ENCODE measurements at places on chromosomes 6 and 20.

- no peak for DNase-seq
Observed at GRCh38 chr20:54014293-54014926, 56.0 kb downstream of the BCAS1 start.

GRCh38 chr6:24822696-24823095 lies 24.0 kb upstream of the ARMH2 start:
- DNase-seq: no peak

DNA sequence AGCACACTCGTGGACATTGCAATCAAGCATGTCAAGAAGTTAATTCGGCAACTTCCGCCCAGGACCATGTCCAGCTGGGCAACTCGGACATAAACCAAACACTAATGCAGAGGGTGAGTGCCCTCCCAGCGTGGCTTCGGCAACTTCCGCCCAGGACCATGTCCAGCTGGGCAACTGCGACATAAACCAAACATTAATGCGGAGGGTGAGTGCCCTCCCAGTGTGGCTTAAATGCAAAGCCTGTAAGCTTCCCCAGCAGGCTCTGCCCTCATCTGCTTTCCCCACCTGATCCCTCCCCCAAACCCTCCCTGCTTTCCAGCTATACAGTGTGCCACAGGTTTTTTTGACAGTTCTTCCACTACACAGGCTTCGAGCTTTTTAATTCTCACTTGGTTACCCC lies 143.4 kb downstream of the PXDC1 start:
- no peak for DNase-seq

- no peak for DNase-seq
Observed at GRCh38 chr20:4763723-4764510, 42.2 kb downstream of the PRND start.

- no peak for DNase-seq
Observed at GRCh38 chr20:52747845-52748284, 224.3 kb upstream of the TSHZ2 start.

Measured in stimulated activated CD4-positive, alpha-beta T cell treated with anti-CD3 and anti-CD28 coated beads, Interleukin-4, amount 100 ng/mL, for 4 hours (primary cell).